Activated T-cell treated with anti-CD3 and anti-CD28 coated beads for 1 hour (primary cell): ENCODE measurements at places on chromosomes 2 and 18.

DNA sequence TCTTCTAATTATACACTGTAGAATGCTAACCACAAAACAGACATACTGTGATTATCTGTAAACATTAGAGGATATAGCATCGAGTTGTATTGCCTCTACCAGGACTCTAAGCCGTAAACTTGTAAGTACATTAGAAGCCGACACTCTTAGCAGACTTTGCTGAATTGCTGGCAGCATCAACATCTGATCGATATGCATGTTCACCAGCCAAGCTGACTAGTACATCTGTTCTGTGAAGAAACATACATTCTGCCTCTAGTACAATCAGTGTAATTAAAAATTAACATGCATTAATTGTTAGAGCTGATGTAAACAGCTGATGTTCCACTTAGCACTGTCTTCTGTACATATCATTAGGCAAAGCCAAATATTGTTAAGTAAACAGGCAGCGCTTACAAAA lies 502.2 kb downstream of the NR4A2 start:
- no peak for DNase-seq

DNA sequence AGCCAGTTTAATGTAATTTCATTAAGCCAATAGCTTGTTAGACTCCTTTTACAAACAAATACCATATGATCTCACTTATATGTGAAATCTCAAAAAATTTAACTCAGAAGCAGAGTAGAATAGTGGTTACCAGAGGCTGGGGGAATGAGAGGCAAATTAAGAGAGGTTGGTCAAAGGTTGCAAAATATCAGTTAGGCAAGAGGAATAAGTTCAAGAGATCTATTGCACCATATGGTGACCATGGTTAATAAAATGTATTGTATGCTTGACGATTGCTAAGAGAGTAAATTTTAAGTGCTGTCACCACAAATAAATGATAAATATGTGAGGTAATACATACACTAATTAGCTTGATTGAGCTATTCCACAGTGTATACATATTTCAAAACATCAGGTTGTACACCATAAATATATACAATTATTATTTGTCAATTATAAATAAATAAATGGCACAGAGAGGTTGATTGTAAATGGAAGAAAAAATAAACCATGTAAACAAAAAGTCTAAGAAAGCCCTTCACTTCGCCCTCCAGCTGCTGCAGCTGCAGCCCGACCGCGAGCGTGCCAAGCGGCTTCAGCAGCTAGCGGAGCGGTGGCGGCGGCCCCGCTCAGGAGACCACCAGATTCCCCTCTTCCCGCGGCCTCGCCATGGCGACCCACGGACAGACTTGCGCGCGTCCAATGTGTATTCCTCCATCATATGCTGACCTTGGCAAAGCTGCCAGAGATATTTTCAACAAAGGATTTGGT lies 23.0 kb upstream of the ACTR2 start:
- DNase-seq, result no peak

GRCh38 chr2:137862651-137863050 lies 101.6 kb upstream of the HNMT start:
- DNase-seq, result no peak

GRCh38 chr2:72011791-72012190 lies 135.9 kb downstream of the CYP26B1 start:
- no peak for DNase-seq

- no peak for DNase-seq
Measured at GRCh38 chr2:122643725-122644329, 888.4 kb downstream of the TSN start.

DNA sequence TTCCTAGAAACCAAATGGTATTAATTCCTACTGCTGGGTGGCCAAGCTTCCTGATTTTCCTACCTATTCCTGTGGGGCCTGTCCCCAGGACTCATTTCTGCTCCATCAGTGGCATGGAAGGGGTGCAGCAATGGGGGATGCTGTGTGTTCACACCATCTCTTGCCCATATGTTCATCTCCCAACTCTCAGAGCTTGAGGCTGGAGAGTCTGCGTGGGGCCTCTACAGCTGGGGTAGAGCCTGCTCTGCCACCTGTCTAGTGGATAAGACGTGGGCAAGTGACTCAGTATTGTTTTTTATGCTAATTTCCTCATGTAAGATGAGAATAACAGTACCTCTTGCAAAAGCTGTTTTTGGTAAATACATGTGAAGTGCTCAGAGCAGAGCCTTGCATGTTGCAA lies 149.8 kb downstream of the ACTR3 start:
- DNase-seq, result no peak

DNA sequence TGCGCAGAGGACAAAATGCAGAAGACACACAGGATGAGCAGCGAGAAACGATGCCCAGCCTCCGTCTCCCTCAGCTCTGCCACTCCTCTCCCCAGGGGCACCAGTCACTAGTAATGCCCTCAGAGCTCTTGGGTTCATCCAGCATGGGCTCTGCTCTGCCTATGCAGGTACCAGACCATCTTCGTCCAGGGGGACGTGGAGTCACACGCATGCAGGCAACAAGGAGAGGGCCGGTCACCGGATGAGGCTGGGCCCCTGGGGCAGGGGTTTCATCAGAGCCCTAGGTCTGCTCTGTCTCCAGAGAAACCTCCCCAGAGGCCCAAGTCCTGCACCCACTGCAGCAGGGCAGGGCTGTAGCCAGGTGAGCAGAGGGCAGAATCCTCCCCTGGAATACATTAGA lies 23.9 kb downstream of the RAB31 start:
- DNase-seq, result no peak

- DNase-seq, result no peak
Measured at GRCh38 chr2:233062946-233063268, 2.8 kb downstream of the INPP5D start.

GRCh38 chr2:9820020-9820973 lies 23.0 kb upstream of the TAF1B start:
- no peak for DNase-seq

GRCh38 chr2:19711470-19712372 lies 190.1 kb downstream of the TTC32 start:
- DNase-seq, result no peak

GRCh38 chr2:201116959-201117734 lies 1.2 kb downstream of the CFLAR start:
- DNase-seq, result no peak

- DNase-seq, result no peak
Measured at GRCh38 chr18:13932285-13933025, 17.1 kb upstream of the MC2R start.
